Activated T-cell treated with anti-CD3 and anti-CD28 coated beads for 4 hours (primary cell): ENCODE measurements at places on chromosomes 7 and 10.

- DNase-seq, result no peak
Measured at GRCh38 chr7:126605056-126605455, 647.7 kb downstream of the GRM8 start.

DNA sequence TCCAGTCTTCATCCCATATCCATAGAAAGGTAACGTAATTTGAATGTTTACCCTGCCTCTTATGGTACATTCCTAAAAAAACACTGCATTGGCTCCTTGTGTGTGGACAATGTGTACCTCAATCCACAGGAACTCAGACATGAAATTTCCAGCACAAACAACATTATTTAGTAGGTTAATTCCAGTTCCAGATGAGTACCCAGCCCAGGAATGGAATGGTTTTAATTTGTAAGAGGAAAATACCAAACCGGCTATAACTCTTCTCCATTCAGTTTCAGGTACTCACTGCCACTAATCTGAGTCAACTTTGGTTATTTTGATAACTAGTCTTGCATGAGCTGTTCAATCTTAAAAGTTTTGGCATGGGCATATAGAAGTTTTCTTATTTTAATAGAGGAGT is 39.0 kb downstream of the TFPI2 start:
- no peak for DNase-seq

DNA sequence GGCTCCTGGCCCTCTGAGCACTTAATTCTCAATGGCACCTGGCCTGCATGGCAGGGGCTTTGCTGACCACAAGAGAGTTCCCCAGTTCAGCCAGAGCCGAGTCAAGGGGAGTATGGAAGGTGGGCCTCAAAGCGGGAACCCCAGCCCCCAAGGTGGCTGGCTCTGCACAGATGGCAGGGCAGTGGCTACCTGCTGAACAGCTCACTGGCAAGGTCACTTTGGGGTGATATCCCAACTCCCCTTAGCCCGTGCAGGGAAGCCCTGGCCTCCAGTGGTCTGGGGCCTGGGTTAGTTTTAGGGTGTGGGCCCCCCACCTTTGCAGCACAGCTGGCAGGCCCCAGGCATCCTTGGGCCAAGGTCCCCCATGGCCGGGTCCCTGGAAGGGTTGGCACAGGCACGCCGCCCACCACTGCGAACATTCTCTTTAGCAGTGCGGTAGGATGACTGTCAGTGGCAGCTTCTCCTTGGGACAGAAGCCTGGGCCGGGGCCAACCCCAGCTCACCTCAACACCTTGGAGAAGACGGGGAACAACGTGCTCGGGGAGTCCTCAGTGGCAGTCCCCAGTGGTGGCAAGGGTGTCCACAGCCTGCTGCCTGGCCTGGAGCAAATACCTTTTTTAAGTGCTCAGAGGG is 36.8 kb downstream of the PPIF start:
- DNase-seq, result no peak

GRCh38 chr10:20105236-20105635 is 289.0 kb downstream of the PLXDC2 start:
- no peak for DNase-seq
